ENCODE measurements at places on chromosomes 13 and 19.

DNA sequence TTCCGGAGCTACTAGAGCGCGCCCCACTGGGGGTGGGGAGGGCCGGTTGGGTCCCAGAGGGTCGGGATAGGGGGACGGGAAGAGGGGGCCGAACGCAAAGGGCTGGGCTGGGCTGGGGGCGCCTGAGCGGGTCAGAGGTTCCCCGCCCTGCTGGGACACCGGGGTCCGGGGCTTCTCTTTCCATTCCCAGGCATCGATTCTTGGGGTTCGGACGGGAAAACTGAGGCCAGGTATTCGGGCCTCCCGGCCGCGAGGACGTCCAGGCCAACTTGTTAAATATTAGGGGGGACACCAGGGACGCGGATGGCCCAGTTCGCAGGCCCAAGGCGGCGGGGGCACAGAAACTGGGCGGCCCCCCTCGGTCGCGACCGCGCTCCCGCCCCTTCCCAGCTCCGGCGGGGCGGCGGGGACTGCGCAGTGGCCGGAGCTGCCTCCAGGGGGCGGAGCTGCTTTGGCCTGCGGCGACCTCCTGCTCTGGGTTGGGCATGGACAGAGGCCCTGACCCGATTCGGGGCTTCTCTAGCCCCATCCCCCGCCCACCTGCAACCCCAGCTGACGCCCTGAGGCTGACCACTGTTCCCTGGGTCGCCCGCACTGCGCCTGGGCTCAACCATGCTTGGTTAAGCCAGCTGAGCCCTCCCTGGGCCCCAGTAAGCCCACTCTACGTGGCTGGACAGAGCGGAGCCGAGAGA, 1.2 kb upstream of the KLF16 start:
- DNase-seq = peak; percentile 90

- no peak for DNase-seq
Observed at GRCh38 chr13:95509521-95510310, 42.8 kb upstream of the CLDN10 start.

GRCh38 chr19:48627201-48627864, 8.0 kb downstream of the SPHK2 start:
- no peak for DNase-seq

DNA sequence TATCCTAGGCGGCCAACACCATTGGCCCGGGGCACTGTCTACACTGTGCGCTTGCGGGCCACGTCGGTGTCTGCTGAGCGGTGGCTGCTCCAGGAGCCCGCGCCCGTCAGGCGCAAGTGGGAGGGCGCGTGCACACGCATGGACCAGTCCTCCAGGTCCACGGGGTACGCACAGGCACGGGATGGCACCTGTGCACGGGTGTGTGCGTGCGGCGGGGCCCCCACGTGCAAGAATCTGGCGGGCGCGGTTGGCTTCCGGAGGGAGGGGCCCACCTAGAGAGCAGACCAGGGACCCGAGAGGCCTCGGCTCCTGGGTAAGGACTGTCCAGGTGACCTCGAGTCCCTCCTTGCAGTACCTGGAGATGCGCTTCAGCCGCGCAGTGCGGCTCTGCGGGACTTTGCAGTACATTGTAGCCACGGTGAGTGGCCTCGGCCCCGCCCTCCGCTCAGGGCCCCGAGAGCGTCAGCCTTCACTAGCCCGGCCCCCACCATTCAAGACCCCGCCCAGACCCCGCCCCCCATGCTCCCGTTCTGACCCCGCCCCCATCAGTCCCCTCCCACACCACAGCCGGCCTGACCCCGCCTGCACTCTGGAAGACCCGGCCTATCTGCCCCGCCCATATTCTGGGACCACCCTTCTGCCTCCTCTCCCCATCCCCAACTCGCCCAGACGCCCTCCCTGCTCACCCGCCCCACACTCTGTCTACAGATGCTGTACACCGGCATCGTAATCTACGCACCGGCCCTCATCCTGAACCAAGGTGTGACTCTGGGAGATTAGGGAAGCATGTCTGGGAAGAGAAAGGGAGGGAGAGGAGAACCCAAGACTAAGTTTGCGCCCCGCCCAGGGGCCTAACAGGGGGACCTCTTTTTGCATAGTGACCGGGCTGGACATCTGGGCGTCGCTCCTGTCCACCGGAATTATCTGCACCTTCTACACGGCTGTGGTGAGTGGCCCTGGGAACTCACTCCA, 2.3 kb downstream of the SLC5A5 start:
- peak; percentile 89 for DNase-seq

GRCh38 chr13:44732503-44733098, 156.5 kb upstream of the TSC22D1 start:
- no peak for DNase-seq

DNA sequence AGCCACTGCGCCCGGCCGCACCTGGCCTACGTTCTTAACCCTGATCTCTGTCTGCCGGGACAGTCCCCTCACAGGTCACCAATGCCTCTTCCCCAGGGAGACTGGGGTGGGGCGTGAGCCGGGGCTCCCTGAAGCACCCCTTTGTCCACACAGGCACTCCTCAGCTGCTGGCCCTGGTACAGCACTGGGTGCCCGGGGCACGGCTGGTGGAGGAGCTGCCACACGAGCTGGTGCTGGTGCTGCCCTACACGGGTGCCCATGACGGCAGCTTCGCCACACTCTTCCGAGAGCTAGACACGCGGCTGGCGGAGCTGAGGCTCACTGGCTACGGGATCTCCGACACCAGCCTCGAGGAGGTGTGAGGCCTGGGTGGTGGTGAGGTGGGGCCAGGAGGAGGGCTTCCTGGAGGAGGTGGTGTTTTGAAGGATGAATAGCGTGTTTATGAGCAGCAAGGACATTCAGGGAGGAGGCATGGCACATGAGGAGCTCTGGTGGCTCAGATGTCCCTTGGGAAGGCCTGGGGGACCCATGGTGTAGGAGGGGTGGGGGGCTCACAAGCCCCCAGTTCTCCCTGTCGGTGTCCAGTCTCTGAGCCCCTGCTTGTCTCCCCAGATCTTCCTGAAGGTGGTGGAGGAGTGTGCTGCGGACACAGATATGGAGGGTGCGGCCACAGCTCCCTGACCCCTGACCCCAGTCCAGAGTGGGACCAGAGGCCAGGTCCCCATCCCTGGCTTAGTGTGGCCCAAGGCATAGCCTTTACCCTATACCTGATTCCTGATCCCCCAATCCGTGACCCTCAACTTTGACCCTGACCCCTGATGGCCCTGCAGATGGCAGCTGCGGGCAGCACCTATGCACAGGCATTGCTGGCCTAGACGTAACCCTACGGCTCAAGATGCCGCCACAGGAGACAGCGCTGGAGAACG, 13.5 kb upstream of the ARHGAP45 start:
- DNase-seq = no peak

DNA sequence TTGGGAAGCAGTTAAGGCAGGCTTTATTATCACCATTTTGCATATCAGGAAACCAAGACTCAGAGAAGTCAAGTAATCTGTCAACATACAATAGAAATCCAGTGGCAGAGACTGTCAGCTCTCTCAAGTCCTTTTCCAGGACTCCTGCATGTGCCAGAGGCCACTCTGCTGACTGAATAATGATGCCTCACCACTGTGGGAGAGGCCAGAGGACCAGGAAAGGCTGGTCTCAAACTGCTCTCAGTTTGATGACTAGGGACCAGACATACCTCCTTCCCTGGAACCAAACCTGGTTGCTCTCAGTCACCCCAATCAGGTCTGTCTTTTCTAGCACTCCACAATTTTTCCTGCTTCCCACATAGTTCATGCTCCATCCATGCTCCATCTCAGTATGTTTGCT, 8.0 kb downstream of the RNASEH2B start:
- no peak for DNase-seq

DNA sequence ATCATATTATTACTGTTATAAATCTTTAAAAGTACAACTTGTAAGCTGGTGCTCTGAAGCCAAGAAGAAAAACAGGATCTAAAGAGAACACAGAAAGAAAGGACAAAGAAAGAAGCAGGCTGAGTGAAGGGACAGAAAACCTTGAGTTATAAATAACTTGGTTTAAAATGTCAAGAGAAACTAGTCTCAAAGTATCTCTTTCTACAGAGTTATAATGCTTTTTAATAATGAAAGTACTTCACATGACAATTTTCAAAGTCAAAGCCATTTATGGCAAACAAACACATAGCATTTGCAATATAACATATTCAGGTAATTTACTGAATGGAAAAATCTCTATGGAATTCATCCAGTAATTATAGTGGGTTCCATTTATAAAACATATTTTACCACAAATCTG, 33.4 kb downstream of the CAB39L start:
- no peak for DNase-seq

- DNase-seq = no peak
Observed at GRCh38 chr19:44925114-44925891, 10.9 kb downstream of the APOC1 start.

DNA sequence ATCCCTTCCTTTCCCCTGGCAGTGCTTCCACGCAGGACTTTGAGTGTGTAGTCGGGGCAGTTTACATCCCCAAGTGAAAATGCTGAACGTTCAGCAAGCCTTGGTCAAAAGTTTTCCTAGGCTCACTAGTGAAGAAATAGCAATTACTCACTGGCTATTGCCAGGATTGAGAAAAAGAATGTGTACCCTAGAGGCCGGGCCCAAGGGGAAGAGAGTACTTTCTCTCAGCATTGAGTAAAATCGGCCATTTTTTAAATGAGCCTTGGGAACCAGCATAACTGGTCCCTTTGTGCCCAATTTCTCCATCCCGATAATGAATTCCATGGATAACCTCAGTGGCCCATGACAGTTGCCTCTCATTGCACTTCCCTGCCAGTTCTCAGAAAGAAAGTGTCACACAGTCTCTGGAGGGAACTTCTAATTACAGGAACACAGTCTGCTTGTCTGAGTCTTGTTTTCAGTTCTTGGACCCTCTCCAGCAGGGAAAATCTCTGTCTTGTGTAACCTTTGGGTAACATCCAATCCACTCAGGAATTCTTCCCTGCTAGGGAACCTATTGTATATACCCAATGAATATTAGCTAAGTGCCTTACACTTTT, 7.3 kb upstream of the OR7D2 start:
- DNase-seq = no peak

GRCh38 chr13:53694814-53695532, 666.4 kb downstream of the OLFM4 start:
- DNase-seq = peak; percentile 43

- DNase-seq = no peak
Observed at GRCh38 chr13:111275995-111276618, 44.3 kb upstream of the TEX29 start.

DNA sequence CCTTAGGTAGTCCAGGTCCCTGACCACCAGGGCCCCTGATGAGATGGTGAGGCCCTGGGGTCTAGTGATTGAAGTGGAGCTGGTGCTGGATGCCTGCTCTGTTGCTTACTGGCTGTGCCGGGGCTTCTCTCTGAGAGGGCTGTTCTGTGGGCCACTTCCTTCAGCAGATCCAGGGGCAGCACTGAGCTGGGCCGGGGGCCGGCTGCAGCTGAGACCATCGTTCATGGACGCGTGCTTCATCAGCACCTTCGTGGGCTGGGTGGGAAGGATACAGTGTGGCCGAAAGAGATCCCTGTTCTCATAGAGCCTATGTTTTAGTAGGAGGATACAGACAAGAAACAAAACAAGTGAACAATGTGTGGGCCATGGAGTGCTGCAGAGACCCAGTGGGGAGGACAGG, 33.2 kb upstream of the TEX29 start:
- DNase-seq = no peak

DNA sequence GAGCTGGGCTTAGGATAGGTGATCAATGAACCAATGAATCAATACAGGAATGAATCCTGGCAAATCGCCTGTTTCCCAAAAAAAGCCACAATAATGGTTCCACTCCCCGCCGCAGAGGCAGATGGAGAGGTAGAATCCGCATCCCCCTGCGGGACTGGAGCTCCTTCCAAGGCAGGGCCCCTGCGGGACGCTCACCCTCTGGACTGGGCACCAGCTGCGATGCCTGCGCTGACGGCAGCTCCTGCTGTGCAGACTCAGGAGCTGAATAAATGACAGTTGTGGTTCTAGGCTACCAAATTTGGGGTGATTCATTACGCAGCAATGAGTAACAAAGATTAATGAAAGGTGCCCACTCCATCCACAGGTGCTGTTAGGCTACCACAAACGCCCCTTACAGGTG, 8.8 kb upstream of the CDC34 start:
- no peak for DNase-seq

DNA sequence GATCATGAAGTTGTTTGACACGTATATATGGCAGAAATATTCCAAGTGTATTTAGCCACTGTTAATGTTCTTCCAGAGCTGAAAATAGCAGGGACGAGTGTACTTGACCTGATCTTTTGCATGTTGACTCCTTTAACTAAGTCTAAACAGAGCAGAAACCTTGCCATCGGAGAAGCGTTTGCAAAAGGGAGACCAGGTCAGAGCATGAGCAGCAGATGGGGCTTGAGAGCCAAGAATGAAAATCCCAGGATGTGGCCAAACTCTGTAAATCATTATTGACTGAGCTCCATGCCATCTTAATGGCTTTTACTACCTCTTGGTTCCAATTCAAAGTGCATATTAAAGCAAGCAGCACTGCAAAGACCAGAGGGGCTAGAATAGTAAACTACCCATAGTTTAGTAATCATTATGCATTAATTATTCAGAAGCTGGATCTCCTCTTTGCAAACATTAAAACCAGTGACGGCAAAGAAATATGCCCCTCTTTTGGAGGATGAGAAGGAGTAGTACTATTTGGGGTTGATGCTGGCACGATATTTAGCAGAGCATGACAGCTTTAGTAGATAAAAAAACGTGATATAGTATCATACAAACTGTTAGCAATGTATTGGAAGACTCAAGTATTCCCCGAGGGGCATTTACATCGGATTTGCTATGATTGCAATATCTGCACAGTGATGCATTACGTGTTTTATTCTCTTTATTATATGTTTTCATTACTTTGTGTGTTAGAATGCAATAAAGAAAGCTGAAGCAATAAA, 55.7 kb downstream of the FAM216B start:
- DNase-seq = no peak

GRCh38 chr13:23289917-23290357, 109.2 kb downstream of the SGCG start:
- no peak for DNase-seq

DNA sequence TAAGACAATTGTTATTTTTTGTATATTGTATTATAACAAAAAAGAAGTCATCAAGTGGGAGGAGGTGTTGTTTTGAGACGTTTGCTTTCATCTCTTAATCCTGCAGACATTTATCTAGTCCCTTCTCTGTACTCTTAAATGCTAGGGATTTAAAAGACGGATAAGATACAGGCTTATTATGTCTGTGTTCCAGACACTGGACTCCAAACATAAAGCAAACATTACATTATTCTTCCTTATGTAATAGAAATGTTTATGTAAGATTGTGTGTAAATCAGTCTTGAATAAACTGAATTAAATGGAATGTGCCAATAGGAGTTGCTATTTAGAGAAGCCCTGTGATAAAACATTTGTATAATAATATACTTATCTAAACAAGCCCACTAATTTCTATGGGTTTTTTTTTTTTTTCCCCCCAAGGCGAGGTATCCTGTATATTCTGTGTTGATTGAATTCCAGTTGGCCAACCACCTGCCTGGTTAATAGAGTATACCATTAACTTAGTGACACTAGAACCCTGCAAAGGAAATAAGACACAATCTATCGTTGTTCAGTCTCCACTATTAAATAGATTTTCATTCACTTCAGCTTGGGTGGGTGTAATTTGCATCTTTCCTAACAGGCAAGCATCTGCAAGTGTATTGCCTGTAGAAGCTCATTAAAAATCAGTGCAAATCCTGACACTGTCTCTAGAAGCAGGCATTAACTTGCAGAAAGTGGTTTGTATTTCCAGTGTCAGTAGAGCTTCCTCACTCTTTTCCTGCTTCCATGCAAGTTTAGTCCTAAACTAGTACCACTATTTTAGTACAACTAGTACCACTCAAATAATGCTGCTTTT, 69.0 kb downstream of the LRCH1 start:
- DNase-seq = no peak

- no peak for DNase-seq
Observed at GRCh38 chr19:757811-758668, 7.1 kb downstream of the MISP start.
